ENCODE measurements at places on chromosomes 16 and 17.

DNA sequence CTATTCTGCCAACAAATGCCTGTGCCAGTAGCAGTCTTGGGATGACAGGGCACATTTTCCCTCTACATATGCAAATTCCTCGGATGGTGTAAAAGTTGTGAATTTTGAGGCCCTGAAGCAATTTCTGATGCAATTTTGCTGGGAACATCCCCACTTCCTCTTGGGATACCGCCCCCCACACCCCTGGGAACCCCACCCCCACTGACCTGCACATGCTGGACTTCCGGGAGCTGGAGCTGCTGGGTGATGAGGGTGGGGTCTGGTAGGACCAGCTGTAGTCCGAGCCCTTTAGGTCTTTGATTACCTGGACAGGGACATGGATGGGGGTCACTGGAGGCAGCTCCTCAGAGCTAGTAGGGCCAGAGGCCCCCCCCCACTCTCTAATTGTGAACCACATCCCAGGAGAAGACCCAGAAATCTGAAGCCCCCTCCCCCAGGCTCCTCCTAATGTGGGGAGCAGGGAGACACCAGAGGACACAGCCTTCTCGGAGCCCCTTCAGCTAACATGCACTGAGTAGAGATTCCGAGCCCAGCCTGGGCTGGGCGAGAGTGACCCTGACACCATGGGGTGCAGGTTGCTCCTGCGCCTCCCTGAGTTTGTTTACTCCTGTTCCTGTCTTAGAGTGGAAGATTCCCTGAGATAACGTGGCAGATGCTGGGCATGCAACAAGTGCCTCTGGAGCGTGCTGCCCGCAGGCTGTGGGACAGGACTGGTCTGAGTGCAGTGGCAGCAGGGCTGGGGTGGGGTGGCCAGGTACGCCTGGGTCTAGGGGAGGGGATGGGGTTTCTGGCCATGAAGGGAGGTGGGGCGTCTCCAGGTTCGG lies 9.0 kb downstream of the MTSS2 start:
- no peaks in the 10 kb centered on the region for H3K27me3 ChIP-seq
- H3K27ac ChIP-seq = no peak overlapping the region
- no peak overlapping the region for H3K4me3 ChIP-seq
- H3K4me1 ChIP-seq = peaks cover 24% of the 10 kb centered on the region
- H3K36me3 ChIP-seq = peaks cover 80% of the 10 kb centered on the region
- DNase-seq = no peak

- H3K4me1 ChIP-seq = peaks cover 46% of the 10 kb centered on the region
- no peaks in the 10 kb centered on the region for H3K27me3 ChIP-seq
- no peak for DNase-seq
- no peak overlapping the region for H3K27ac ChIP-seq
- no peak overlapping the region for H3K4me3 ChIP-seq
Measured at GRCh38 chr16:48361012-48361411, 24.2 kb downstream of the SIAH1 start.

GRCh38 chr16:2473999-2474876 lies 689 bp upstream of the TBC1D24 start:
- peak overlapping the region; percentile 85 for H3K27ac ChIP-seq
- DNase-seq = peak; percentile 82
- peaks cover 46% of the 10 kb centered on the region for H3K27me3 ChIP-seq

DNA sequence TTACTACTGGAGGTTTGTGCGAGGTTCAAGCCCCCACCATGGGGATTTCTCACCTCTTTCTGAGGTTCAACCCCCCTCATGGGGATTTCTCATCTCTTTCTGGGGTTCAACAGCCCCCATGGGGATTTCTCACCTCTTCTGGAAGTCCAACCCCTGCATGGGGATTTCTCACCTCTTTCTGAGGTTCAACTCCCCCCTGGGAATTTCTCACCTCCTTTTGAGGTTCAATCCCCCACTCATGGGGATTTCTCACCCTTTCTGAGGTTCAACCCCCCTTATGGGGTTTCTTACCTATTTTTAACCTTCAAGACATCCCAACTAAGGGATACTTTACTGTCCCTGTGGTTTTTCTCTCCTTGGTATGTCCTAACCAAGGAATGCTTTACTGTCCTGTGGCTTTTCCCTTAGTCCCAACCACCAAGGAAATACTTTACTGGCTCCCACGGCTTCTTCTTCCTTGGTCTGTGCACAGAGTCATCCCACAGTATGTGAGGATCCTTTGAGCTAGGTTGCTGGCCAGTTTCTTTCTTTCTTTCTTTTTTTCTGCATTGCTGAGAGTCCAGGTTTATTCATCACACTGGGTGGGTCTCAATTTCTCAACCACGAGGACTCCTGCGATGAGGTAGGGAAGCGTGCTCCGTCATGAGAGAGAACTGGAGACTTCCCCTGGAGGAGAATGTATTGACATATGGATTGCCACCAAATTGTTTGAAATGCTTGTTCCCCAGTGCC lies 2140.2 kb downstream of the TP53TG3F start:
- H3K36me3 ChIP-seq = no peaks in the 10 kb centered on the region
- no peaks in the 10 kb centered on the region for H3K4me1 ChIP-seq
- no peak overlapping the region for H3K4me3 ChIP-seq
- no peak for DNase-seq

DNA sequence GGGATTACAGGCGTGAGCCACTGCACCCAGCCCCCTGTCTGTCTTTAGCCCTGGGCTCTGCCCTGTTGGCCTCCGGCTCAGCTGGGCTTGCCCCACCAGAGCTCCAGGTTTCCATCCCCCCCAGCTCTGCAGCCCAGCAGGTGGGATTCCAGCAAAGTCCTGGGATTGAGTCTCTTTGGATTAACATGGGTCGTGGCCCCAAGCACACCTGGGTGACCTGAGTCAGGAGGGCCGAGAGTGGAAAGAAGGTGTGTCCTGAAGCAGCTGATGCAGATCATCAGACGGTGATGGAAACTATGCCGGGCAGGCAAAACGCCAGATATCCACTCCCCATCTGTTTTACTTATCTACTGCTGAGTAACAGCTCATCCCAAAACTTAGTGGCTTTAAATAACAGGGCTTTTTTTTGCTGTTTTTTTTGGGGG lies 72.5 kb downstream of the KNOP1 start:
- no peak for DNase-seq
- H3K27ac ChIP-seq = no peak overlapping the region
- H3K4me3 ChIP-seq = no peak overlapping the region
- no peaks in the 10 kb centered on the region for H3K4me1 ChIP-seq

- H3K36me3 ChIP-seq = no peaks in the 10 kb centered on the region
- H3K27me3 ChIP-seq = no peaks in the 10 kb centered on the region
- no peak for DNase-seq
- no peak overlapping the region for H3K4me3 ChIP-seq
- H3K4me1 ChIP-seq = peaks cover 5% of the 10 kb centered on the region
- no peak overlapping the region for H3K27ac ChIP-seq
Measured at GRCh38 chr17:12048843-12049473, 28.3 kb downstream of the MAP2K4 start.

- no peak for DNase-seq
- H3K36me3 ChIP-seq = no peaks in the 10 kb centered on the region
- H3K4me3 ChIP-seq = no peak overlapping the region
- H3K4me1 ChIP-seq = no peaks in the 10 kb centered on the region
Measured at GRCh38 chr16:85967111-85967510, 68.1 kb downstream of the IRF8 start.

DNA sequence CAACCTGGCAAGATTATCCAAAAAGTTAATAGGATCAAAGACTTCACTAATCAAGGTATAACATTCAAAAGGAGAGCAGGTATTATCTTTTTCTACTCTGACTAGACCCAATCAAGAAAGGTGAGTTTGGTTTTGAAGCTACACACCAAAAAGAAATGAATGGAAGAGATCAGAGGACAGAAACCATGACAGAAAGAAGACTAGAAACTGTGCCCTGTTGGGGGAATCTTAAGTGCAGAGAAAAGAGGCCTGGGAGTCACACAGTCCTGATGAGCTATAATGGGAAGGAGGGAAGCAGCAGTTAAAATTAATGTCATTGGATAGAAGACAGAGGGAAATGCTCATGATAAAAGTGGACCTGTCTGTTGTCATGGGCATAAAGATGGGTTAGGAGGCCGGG lies 17.3 kb downstream of the ZZEF1 start:
- no peak for DNase-seq
- peaks cover 18% of the 10 kb centered on the region for H3K36me3 ChIP-seq
- no peaks in the 10 kb centered on the region for H3K4me1 ChIP-seq
- no peak overlapping the region for H3K4me3 ChIP-seq

- no peak overlapping the region for H3K4me3 ChIP-seq
- H3K27me3 ChIP-seq = no peaks in the 10 kb centered on the region
- H3K4me1 ChIP-seq = peaks cover 59% of the 10 kb centered on the region
- H3K36me3 ChIP-seq = no peaks in the 10 kb centered on the region
Measured at GRCh38 chr16:50598936-50599361, 50.8 kb downstream of the NKD1 start.

DNA sequence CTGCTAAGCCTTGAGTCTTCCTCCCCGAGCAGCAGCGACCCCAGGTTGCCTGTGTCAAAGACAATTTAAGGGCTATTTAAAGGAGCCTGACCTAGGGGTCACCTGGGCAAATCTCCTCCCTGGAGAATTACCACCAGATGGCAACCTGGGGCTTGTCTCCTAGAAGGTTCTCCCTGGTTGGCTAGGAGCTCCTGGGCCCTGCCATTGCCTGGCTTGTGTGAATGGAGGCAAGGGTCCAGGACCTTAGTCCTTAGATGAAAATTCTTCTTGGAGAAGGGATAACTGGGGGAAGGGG lies 51.3 kb upstream of the TAC4 start:
- peaks cover 6% of the 10 kb centered on the region for H3K4me1 ChIP-seq
- H3K4me3 ChIP-seq = no peak overlapping the region
- H3K36me3 ChIP-seq = no peaks in the 10 kb centered on the region
- peak; percentile 40 for DNase-seq
- peaks cover 18% of the 10 kb centered on the region for H3K27me3 ChIP-seq

DNA sequence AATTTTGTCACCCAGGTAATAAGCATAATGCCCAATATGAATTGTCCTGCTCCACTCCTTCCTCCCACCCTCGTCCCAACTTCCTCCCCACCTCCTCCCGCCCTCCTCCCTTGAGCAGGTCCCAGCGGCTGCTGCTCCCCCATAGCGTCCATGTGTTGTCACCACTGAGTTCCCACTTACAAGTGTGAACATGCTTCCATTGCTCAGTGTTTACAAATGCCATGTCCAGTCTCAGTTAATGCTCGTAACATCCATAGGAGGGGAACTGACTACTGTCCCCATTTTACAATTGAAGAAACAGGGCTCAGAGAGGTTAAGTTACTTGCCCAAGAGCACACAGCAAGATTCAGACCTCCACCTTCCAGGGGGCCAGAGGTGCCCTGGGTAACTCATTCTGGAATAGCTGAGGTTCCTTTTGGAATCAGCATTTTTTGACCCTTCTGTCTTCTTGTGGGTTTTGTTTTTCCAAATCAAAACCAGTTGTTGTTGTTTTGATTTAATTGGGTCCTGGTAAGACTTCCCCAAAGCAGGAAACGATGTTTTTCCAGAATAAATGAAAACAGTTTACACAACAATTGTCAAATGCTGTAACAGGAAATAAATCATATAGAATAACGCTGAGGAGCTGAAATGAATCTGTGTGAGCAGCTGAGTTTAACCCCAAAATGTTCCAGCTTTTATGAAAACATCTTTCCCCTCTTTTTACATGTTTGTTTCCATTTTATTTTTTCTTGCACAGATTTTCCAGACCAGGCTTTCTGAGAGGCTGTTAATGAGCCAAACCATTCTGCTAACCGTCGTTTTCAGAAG lies 73.9 kb downstream of the ZDHHC7 start:
- no peak overlapping the region for H3K4me3 ChIP-seq
- no peaks in the 10 kb centered on the region for H3K36me3 ChIP-seq
- H3K27me3 ChIP-seq = no peaks in the 10 kb centered on the region
- no peaks in the 10 kb centered on the region for H3K4me1 ChIP-seq

GRCh38 chr17:9274973-9275372 lies 253.7 kb downstream of the NTN1 start:
- H3K27ac ChIP-seq = no peak overlapping the region
- no peak overlapping the region for H3K4me3 ChIP-seq
- DNase-seq = no peak
- H3K27me3 ChIP-seq = no peaks in the 10 kb centered on the region

GRCh38 chr16:84844049-84844350 lies 24.2 kb downstream of the CRISPLD2 start:
- no peak overlapping the region for H3K27ac ChIP-seq
- H3K4me1 ChIP-seq = peaks cover 41% of the 10 kb centered on the region
- peak; percentile 74 for DNase-seq
- no peaks in the 10 kb centered on the region for H3K27me3 ChIP-seq

DNA sequence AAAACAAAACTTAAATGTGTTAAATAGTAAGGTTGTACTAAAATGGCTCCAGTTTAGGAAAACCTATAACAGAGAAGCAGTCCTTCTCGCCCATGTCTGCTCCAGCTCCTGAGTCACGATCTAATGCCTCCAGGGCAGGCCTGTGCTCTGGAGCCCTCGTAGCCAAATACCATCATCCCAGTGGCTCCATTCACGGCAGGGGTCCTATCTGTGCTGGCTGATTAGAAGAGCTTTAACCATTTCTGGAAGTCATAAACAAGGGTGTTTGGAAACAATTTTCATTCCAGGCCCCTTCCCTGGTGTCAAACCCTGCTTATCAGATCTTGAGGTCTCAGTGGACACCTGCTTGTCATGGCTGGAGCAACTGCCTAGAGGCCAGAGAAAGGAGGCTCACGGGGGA lies 336.9 kb downstream of the SOX9 start:
- no peak for DNase-seq
- peaks cover 16% of the 10 kb centered on the region for H3K4me1 ChIP-seq
- no peaks in the 10 kb centered on the region for H3K27me3 ChIP-seq
- H3K27ac ChIP-seq = no peak overlapping the region

- peaks cover 4% of the 10 kb centered on the region for H3K36me3 ChIP-seq
- H3K4me3 ChIP-seq = no peak overlapping the region
- no peak for DNase-seq
- peaks cover 16% of the 10 kb centered on the region for H3K27me3 ChIP-seq
Measured at GRCh38 chr17:40813804-40814203, 8.6 kb downstream of the KRT10 start.

GRCh38 chr16:78256686-78257375 lies 157.4 kb downstream of the WWOX start:
- H3K27ac ChIP-seq = no peak overlapping the region
- H3K36me3 ChIP-seq = no peaks in the 10 kb centered on the region
- no peak for DNase-seq
- no peak overlapping the region for H3K4me3 ChIP-seq

GRCh38 chr16:23690771-23691482 lies 12.2 kb downstream of the PLK1 start:
- no peaks in the 10 kb centered on the region for H3K27me3 ChIP-seq
- H3K4me1 ChIP-seq = peaks cover 6% of the 10 kb centered on the region
- DNase-seq = no peak

DNA sequence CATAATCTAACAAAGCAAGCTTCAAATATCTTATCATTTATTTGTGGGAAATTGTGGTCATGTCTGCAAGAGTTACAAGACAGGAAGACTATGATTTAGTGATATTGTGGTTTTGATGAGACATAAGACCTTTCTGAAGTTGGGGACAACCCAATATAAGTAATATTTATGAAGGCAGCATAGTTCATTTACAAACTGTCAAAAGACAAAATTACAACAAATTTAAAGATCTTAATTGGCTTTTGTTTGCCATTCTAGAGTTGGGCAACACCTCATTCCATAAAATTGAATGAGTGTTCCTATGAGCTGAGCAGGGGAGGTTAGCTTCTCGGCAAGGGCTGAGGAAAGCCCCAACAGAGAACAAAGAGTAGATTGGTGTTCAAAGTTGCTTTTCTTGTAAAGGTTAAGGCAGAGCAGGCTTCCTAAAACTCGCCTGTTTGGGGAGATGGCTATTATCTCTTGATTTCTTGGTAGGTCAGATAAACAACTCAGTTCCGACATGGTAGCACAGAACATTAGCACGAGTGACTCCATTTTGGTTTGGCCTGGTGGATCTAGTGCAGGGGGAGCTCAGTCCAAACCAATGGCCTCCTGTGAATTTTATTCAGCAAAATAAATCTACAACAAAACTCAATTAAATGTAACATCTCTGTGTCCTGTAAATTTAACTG lies 10.9 kb upstream of the MMD start:
- H3K4me3 ChIP-seq = no peak overlapping the region
- peaks cover 30% of the 10 kb centered on the region for H3K4me1 ChIP-seq
- DNase-seq = no peak
- peak overlapping the region; percentile 68 for H3K27ac ChIP-seq
- H3K36me3 ChIP-seq = no peaks in the 10 kb centered on the region

All from stomach (tissue), 19 donors.